Amniotic epithelial cell (primary cell): ENCODE measurements at places on chromosomes 7 and 10.

- no peak for DNase-seq
Observed at GRCh38 chr10:119153661-119154060, 11.9 kb downstream of the SFXN4 start.

- DNase-seq: no peak
Observed at GRCh38 chr7:128353189-128353588, 8.3 kb downstream of the PRRT4 start.

GRCh38 chr10:5564537-5565204 is 39.9 kb downstream of the CALML3 start:
- no peak for DNase-seq

DNA sequence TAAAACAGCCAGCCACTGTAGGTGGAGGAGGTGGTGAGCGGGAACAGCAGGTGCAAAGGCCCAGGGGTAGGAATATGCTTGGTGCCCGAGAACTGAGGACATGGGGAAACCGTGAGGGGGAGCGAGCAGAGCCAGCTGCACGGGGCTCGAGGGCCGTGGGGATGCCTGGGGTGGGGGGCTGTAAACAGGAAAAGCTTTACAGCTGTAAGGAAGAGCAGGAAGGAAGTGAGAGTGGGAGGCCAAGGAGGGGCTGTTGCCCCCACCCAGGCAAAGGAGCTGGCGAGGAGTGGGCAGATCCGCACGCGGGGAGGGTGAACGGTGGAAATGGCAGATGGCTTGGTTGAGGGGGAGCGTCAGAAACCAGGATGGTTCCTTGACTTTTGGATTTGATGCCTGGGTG is 34.4 kb downstream of the ZMIZ1 start:
- DNase-seq: no peak

DNA sequence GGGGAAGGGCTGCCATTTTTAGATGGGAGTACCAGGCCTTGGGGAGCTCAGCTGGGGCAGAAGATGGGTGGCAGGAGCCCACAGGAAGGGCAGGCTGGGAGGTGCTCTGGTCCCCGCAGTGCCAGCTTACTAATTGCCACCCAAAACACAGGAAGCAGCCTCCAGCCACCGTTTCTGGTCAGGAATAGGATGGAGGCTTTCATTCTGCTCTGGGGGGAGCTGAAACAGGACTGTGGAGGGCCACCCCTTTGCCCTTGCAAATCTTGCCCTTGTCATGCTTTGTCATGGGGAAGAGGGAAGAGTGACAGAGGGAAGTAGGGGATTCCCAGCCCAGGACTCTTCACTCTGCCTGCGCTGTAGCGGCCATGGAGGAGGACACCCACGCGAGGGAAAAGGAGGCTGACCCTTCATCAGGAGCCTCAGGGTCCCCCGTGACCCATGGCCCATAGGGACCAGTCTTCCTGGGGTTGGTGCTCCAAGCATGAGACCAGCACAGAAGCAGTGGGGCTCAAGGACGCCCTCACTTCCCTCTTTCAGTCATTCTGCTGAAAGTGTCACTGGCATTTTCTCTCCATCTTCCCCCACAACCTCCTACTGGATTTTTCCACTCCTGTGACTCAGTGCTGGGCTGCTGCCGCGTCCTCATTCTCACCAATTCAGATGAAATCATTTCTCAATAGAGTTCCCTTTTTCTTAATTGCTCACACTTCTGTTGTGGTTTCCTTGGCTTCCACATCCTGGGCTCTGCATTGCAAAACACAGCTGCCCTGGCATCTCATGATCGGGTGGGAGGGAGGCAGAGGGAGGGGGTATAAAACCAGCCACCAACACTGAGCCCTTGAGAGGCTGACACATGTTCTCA is 61.9 kb downstream of the MKI67 start:
- peak; percentile 96 for DNase-seq

DNA sequence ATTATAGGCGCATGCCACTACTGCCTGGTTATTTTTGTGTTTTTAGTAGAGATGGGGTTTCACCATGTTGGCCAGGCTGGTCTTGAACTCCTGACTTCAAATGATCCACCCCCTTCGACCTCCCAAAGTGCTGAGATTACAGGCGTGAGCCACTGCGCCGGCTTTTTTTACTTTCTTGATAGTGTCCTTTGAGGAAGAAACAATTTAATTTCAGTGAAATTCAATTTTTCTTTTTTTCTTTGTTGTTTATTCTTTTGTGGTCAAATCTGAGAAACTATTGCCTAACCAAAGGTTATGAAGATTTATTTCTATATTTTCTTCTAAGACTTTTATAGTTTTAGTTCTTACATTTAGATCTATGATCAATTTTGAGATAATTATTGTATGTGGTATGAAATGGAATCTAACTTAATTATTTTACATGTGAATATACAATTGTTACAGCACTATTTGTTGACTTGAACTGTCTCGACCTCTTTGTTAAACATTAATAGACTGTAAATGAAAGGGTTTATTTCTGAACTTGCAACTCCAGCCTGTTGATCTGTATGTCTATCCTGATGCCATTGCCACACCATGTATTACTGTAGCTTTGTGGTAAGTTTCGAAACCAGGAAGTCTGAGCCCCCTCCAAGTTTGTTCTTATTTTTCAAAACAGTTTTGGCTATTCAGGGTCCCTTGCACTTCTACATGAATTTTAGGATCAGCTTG is 19.8 kb upstream of the RASSF4 start:
- peak; percentile 69 for DNase-seq
